ENCODE measurements at places on chromosomes 1 and 21. TPM values are rescaled to one million over a fixed set of nuclear protein-coding genes. Genes with fewer than 3 reads are reported as not detected.

- no peaks in the 10 kb centered on the region for H3K27me3 ChIP-seq
- no peaks in the 10 kb centered on the region for H3K4me1 ChIP-seq
- no peak overlapping the region for H3K4me3 ChIP-seq
- no peak for DNase-seq
- H3K36me3 ChIP-seq: no peaks in the 10 kb centered on the region
These were observed 8.3 kb downstream of the FGGY start for GRCh38 chr1:59305188-59305587.

- no peak overlapping the region for H3K27ac ChIP-seq
- no peak for DNase-seq
- H3K36me3 ChIP-seq: no peaks in the 10 kb centered on the region
These were observed 796.7 kb upstream of the ADGRL2 start for GRCh38 chr1:81004011-81004410.

DNA sequence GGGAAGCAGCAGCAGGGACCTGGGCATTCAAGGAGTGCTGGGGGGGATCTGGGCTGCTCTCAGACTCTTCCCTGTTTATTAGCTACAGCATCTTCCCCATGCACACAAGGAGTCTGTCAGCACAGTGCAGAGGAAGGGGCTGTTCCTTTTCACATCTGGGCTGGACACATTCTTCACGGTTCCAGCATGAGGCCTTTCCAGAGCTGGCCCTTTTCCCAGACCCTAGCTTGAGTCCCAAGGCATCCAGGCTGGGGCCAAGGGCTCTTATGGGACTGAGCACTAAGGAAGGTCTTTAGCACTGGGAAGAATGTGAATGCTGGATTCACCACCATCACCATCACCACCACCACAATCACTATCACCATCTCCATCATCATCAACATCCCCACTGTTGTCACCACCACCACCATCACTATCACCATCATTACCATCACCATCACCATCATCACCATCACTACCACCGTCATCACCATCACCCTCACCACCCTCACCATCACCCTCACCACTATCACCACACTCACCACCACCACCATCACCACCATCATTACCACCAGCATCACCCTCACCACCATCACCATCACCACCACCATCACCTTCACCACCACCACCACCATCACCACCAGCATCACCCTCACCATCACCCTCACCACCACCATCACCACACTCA lies 28.4 kb downstream of the PARK7 start:
- no peak overlapping the region for H3K4me3 ChIP-seq
- peaks cover 41% of the 10 kb centered on the region for H3K36me3 ChIP-seq
- no peaks in the 10 kb centered on the region for H3K27me3 ChIP-seq
- DNase-seq: no peak

- H3K27me3 ChIP-seq: no peaks in the 10 kb centered on the region
- peak overlapping the region; percentile 1 for H3K27ac ChIP-seq
- H3K4me3 ChIP-seq: no peak overlapping the region
- peaks cover 12% of the 10 kb centered on the region for H3K4me1 ChIP-seq
These were observed 6.6 kb upstream of the PIGC start for GRCh38 chr1:172450524-172450885.

- no peaks in the 10 kb centered on the region for H3K36me3 ChIP-seq
- H3K4me3 ChIP-seq: no peak overlapping the region
- H3K4me1 ChIP-seq: no peaks in the 10 kb centered on the region
- no peaks in the 10 kb centered on the region for H3K27me3 ChIP-seq
- DNase-seq: no peak
- no peak overlapping the region for H3K27ac ChIP-seq
These were observed 11.0 kb downstream of the DLGAP3 start for GRCh38 chr1:34918386-34918976.

GRCh38 chr1:111593403-111594305 lies 25.9 kb upstream of the RAP1A start:
- no peaks in the 10 kb centered on the region for H3K27me3 ChIP-seq
- H3K27ac ChIP-seq: peak overlapping the region; percentile 73
- H3K4me1 ChIP-seq: peaks cover 29% of the 10 kb centered on the region

Gene NKAIN1
- not detected for total RNA-seq

Gene SPRR2E
- total RNA-seq: not detected

Gene SLAMF9
- total RNA-seq: not detected

Gene SOX13
- total RNA-seq: 41.7 TPM

All from left lung (tissue), 14 donors.